ENCODE measurements at places on chromosomes 16 and 17. TPM values are rescaled to one million over a fixed set of nuclear protein-coding genes. Genes with fewer than 3 reads are reported as not detected.

Gene HS3ST2
- not detected for total RNA-seq

Gene ARL4D
- total RNA-seq, result 27.3 TPM

Gene FBXL16
- 15.2 TPM for total RNA-seq

Gene ZNF594
- total RNA-seq, result 1.6 TPM

Gene KRT14
- 0.11 TPM for total RNA-seq

Gene MAZ
- 163 TPM for total RNA-seq

Gene IL17C
- not detected for total RNA-seq

Gene CLEC3A
- total RNA-seq, result not detected

Gene CHRNE
- 0.11 TPM for total RNA-seq

Gene BCKDK
- 58.9 TPM for total RNA-seq

Gene SRL
- 0.08 TPM for total RNA-seq

Gene ASGR1
- 1.2 TPM for total RNA-seq

Gene SPNS2
- total RNA-seq, result 19.0 TPM

Gene CCL3
- not detected for total RNA-seq

Gene GGT6
- total RNA-seq, result not detected

Gene ANKS4B
- total RNA-seq, result 0.02 TPM

Gene TBC1D3K
- not detected for total RNA-seq

Gene CCDC78
- 3.4 TPM for total RNA-seq

Gene CARD14
- 0.32 TPM for total RNA-seq

Gene HAS3
- total RNA-seq, result 45.5 TPM

Gene EME1
- total RNA-seq, result 15.4 TPM

Gene ZG16
- total RNA-seq, result not detected

Gene KRT20
- total RNA-seq, result 0.25 TPM

Gene SLC39A11
- 16.0 TPM for total RNA-seq

Gene PRAC1
- not detected for total RNA-seq

Gene ETV4
- 65.7 TPM for total RNA-seq

Gene SULT1A2
- total RNA-seq, result 0.07 TPM

Gene ANKRD40CL
- total RNA-seq, result not detected

Gene HSD17B1
- total RNA-seq, result 1.5 TPM

Gene PDIA2
- total RNA-seq, result 0.15 TPM

Gene DNAI2
- not detected for total RNA-seq

Gene FGF11
- total RNA-seq, result 0.85 TPM

Gene ANKRD40
- 48.0 TPM for total RNA-seq

Gene ITPRIPL2
- total RNA-seq, result 15.8 TPM

Gene SULT1A4
- 23.9 TPM for total RNA-seq

Gene NOL11
- 83.3 TPM for total RNA-seq

Gene SHISA9
- total RNA-seq, result 0.07 TPM

Gene HS3ST3A1
- 0.50 TPM for total RNA-seq

Gene CBFA2T3
- 0.77 TPM for total RNA-seq

Gene SCGB1C2
- not detected for total RNA-seq

Gene ZSCAN10
- total RNA-seq, result not detected

Gene IGF2BP1
- 75.0 TPM for total RNA-seq

Gene PLXDC1
- total RNA-seq, result 0.28 TPM

Gene ALOX15B
- 0.60 TPM for total RNA-seq

Gene KRTAP2-1
- total RNA-seq, result not detected

Gene CIAO3
- 33.1 TPM for total RNA-seq

Gene ZP2
- total RNA-seq, result not detected

Gene GPT2
- 10.3 TPM for total RNA-seq

Gene MYL11
- total RNA-seq, result 0.60 TPM

Gene TMED6
- total RNA-seq, result not detected

Gene SMARCE1
- 105 TPM for total RNA-seq

Gene GAS2L2
- total RNA-seq, result 0.08 TPM

Gene MT4
- not detected for total RNA-seq

Gene MPO
- not detected for total RNA-seq

Gene SP6
- 7.7 TPM for total RNA-seq

Gene TEFM
- total RNA-seq, result 29.4 TPM

Gene ATP2C2
- total RNA-seq, result 0.22 TPM

Gene HNF1B
- total RNA-seq, result 17.4 TPM

Gene SYT17
- 11.8 TPM for total RNA-seq
